ENCODE measurements at places on chromosomes 13 and 19. TPM values are rescaled to one million over a fixed set of nuclear protein-coding genes. Genes with fewer than 3 reads are reported as not detected.

DNA sequence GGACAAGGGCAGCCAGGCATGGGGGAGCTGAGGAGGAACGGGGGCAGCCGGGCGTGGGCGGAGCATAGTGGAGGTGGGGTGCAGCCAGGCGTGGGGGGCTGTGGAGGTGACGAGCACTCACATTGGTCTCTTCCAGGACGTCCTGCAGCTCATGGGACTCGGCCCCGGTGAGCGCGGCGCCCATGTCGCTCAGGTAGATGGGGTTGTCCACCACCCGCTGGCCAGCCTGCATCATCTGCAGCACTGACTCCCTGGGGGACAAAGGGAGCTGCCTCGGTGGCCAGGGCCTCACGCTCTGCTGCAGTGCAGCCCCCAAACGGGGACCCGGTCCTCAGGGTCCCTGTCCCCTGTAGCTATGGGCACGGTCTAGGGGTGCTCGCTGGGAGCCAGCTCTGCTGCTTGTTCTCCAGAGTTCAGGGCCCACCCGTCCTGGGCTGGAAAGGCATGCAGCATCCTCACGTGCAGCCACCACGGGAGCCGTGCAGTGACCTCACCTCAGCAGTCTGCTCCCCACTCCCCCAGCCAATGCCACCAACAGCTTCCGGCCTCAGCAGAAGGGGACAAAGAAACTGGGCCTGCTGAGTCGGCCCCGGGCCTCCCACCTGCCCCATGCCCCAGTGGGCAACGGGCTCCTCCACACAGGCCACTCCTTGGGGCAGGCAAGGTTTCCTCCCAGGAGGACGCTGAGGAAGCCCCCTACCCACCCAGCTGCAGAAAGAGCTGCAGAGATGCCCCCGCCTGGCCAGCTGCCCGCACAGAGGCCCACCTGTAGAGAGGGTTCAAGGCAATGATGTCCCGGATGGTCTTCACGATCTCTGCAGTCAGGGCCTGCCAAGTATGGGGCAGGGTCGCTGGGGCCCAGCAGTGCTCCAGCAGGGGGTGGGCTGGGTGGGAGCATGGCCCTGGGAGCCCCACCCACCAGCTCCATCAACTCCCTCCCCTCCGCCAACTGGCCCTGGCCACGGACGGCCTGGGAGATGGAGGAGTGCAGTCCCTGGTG, 12.1 kb downstream of the LONP1 start:
- H3K27ac ChIP-seq: no peak overlapping the region
- no peaks in the 10 kb centered on the region for H3K4me1 ChIP-seq
- H3K4me3 ChIP-seq: no peak overlapping the region
- no peaks in the 10 kb centered on the region for H3K27me3 ChIP-seq
- DNase-seq: no peak

IGSF23 gene
- total RNA-seq: not detected

GSX1 gene
- not detected for total RNA-seq

GRCh38 chr13:99418843-99419140, 82.5 kb upstream of the TM9SF2 start:
- H3K27ac ChIP-seq: no peak overlapping the region
- peaks cover 9% of the 10 kb centered on the region for H3K36me3 ChIP-seq
- peaks cover 71% of the 10 kb centered on the region for H3K4me1 ChIP-seq
- H3K4me3 ChIP-seq: no peak overlapping the region
- no peaks in the 10 kb centered on the region for H3K27me3 ChIP-seq

- H3K27ac ChIP-seq: no peak overlapping the region
- DNase-seq: no peak
- H3K4me1 ChIP-seq: no peaks in the 10 kb centered on the region
- peaks cover 4% of the 10 kb centered on the region for H3K27me3 ChIP-seq
- no peak overlapping the region for H3K4me3 ChIP-seq
These were observed 373.1 kb upstream of the MIR17HG start for GRCh38 chr13:90974249-90974975.

GRCh38 chr19:12603714-12604113, 6.9 kb downstream of the ZNF490 start:
- peaks cover 11% of the 10 kb centered on the region for H3K4me1 ChIP-seq
- peaks cover 22% of the 10 kb centered on the region for H3K36me3 ChIP-seq
- H3K27me3 ChIP-seq: no peaks in the 10 kb centered on the region
- no peak overlapping the region for H3K4me3 ChIP-seq
- H3K27ac ChIP-seq: peak overlapping the region; percentile 54
- DNase-seq: peak; percentile 64

GRCh38 chr19:19205416-19206410, 2.5 kb upstream of the NR2C2AP start:
- peaks cover 10% of the 10 kb centered on the region for H3K36me3 ChIP-seq
- no peak overlapping the region for H3K4me3 ChIP-seq
- DNase-seq: no peak
- H3K27ac ChIP-seq: no peak overlapping the region
- peaks cover 19% of the 10 kb centered on the region for H3K4me1 ChIP-seq

- H3K4me3 ChIP-seq: no peak overlapping the region
- no peaks in the 10 kb centered on the region for H3K36me3 ChIP-seq
- DNase-seq: no peak
These were observed 58.4 kb downstream of the SLC7A9 start for GRCh38 chr19:32811151-32811550.

EXOC3L2 gene
- not detected for total RNA-seq

GRCh38 chr19:7799640-7800355, 30.2 kb upstream of the EVI5L start:
- H3K4me1 ChIP-seq: peaks cover 9% of the 10 kb centered on the region
- H3K27me3 ChIP-seq: peaks cover 54% of the 10 kb centered on the region
- no peak overlapping the region for H3K4me3 ChIP-seq
- DNase-seq: peak; percentile 26

GRCh38 chr13:101654883-101655282, 202.4 kb downstream of the ITGBL1 start:
- no peak for DNase-seq
- peaks cover 24% of the 10 kb centered on the region for H3K27me3 ChIP-seq
- peaks cover 2% of the 10 kb centered on the region for H3K4me1 ChIP-seq
- H3K4me3 ChIP-seq: no peak overlapping the region
- H3K36me3 ChIP-seq: no peaks in the 10 kb centered on the region

DNA sequence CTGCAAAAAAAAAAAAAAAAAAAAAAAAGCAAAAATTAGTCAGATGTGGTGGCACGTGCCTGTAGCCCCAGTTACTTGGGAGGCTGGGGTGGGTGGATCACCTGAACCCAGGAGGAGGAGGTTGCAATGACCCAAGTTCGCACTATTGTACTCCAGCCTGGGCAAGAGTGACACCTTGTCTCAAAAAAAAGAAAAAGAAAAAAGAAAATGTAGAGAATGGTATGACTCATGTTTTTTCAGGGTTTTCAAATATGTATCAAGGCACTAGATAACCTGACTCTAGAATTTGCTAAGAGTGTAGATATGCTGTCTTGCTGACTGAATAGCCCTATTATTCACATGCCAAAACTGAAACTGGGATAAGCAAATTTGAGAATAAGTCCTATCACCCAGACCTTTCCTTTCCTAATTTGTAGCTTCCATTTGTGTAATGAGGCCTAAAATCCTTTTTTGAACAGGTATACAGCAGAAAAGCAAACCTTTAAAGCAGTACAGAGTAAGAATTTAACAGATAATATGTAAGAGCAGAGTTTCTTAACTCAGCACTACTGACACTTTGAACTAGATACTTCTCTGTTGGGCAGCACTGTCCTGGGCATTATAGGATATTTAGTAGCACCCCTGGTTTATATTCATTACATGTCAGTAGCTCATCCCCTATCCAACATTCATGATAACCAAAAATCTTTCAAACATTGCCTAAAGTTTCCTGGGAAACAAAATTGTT, 108.6 kb downstream of the ELF1 start:
- H3K36me3 ChIP-seq: peaks cover 12% of the 10 kb centered on the region
- H3K4me3 ChIP-seq: no peak overlapping the region
- no peak for DNase-seq
- H3K4me1 ChIP-seq: peaks cover 17% of the 10 kb centered on the region
- no peaks in the 10 kb centered on the region for H3K27me3 ChIP-seq

DNA sequence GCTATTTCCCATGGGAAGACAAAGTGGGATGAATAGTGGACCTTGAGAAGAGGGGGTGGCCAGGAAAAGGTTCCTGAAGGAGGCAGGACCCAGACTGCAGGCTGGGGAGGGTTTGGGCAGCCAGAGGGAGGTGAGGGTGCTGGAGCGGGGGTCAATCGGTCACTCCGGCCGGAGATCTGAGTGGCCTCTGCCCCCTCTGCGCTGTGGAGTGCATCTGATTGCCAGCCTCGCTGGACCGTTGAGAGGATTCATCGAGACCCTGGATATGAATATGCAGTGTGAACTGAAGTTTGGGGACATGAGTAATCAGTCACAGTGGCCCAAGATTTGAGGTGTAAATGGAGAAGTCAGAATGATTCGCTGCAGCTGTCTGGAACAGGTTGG, 5.5 kb upstream of the ZNF580 start:
- H3K4me3 ChIP-seq: peak overlapping the region; percentile 100
- no peak for DNase-seq
- H3K36me3 ChIP-seq: peaks cover 38% of the 10 kb centered on the region
- peaks cover 53% of the 10 kb centered on the region for H3K4me1 ChIP-seq
- H3K27me3 ChIP-seq: no peaks in the 10 kb centered on the region

DNA sequence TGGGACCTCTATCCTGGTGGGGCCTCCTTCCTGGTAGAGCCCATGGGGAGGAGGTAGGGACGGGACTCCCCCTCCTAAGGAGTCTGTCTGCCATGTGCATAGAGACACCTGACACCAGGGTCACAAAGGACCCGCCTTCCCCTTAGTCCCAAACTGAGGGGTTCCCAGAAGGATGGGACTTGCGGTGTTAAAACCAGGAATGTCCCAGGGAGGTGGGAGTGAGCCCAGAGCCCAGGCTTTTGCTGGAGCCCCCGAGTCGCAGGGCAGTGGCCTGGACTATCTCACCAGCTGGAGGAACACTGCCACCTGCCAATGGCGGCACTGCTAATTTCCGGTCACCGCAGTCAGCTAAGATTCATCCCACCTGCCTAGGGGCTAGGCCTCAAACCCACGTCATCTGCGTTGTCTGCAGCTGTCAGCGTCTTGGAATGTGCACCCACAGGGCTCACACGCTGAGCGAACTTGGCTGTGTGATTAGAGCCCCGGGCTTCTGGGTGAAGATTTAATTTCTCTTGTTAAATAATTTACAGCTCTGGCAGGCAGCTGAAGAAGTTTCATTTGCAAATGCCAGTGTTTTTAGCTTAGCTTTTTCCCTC, 31.9 kb upstream of the ATP11A start:
- peaks cover 6% of the 10 kb centered on the region for H3K4me1 ChIP-seq
- H3K27ac ChIP-seq: no peak overlapping the region
- H3K4me3 ChIP-seq: no peak overlapping the region
- H3K27me3 ChIP-seq: peaks cover 7% of the 10 kb centered on the region
- DNase-seq: no peak
- no peaks in the 10 kb centered on the region for H3K36me3 ChIP-seq

FUT3 gene
- total RNA-seq: not detected

- H3K27me3 ChIP-seq: no peaks in the 10 kb centered on the region
- H3K4me3 ChIP-seq: no peak overlapping the region
- no peak for DNase-seq
- H3K36me3 ChIP-seq: peaks cover 16% of the 10 kb centered on the region
These were observed 173.0 kb downstream of the KLF12 start for GRCh38 chr13:73961181-73961580.

GRCh38 chr19:33879818-33880575, 83.3 kb downstream of the KCTD15 start:
- peaks cover 4% of the 10 kb centered on the region for H3K4me1 ChIP-seq
- no peak for DNase-seq
- no peak overlapping the region for H3K4me3 ChIP-seq

TMTC4 gene
- 13.4 TPM for total RNA-seq

DNA sequence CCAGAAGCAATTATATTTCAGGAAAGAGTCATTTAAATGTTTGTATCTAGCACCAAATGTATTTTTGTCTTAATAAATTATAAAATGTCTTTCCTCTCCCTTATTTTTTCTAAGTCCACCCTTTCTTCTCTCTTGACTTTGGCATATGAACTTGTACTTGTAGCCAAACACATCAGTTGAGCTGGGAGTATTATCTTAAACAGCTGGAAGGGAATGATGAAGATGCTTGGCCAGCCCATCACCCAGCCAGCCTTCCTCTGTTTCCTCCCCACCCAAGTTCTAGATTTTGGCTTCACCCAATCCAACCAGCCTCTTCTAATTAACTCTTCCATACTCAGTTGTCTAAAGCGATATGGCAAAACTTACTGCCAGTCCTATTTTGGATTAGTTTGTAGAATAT, 272.5 kb downstream of the ENOX1 start:
- no peaks in the 10 kb centered on the region for H3K27me3 ChIP-seq
- H3K4me3 ChIP-seq: no peak overlapping the region
- H3K27ac ChIP-seq: no peak overlapping the region
- no peaks in the 10 kb centered on the region for H3K36me3 ChIP-seq
- no peak for DNase-seq

- no peaks in the 10 kb centered on the region for H3K27me3 ChIP-seq
- no peak overlapping the region for H3K4me3 ChIP-seq
- H3K4me1 ChIP-seq: peaks cover 94% of the 10 kb centered on the region
- DNase-seq: no peak
- H3K27ac ChIP-seq: peak overlapping the region; percentile 34
These were observed 88.4 kb downstream of the FOXO1 start for GRCh38 chr13:40578055-40578454.

GRCh38 chr13:47774671-47774994, 226.4 kb downstream of the SUCLA2 start:
- H3K4me3 ChIP-seq: no peak overlapping the region
- no peak for DNase-seq
- H3K27ac ChIP-seq: no peak overlapping the region
- H3K36me3 ChIP-seq: no peaks in the 10 kb centered on the region
- peaks cover 10% of the 10 kb centered on the region for H3K27me3 ChIP-seq

DNA sequence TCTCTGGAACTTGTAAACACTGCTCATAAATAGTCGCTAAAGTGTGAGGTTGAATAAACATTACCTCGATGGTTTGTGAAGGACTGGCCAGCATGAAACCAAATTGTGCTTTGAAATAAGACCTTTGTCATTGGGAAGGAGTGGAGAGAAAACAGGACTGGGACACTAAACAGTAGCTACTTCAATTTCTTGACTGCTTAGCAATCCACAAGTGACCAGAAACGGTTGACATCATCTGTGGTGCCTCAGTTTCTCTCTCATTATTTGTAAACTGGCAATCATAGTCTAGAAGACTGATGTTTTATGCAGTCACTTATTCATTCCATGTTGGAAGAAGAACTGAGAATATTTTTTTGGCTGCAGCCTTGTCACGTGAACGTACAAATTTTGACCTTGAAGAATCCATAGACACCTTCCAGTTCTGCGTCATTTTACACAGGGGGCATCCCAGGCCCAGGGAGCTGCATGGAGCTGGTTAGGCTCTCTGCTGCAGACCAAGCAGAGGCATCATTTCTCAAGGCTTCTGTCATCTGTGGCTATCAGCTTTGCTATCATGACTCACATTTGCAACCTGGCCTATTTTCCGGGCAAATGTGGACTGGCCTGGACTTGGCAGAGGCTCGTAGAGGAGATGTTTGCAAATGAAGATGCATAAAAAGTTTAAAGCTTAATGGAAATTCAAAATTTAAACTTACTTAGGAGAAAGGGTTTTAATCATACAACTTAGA, 391.8 kb downstream of the FGF9 start:
- H3K27me3 ChIP-seq: no peaks in the 10 kb centered on the region
- peaks cover 45% of the 10 kb centered on the region for H3K36me3 ChIP-seq
- peak overlapping the region; percentile 96 for H3K27ac ChIP-seq
- H3K4me3 ChIP-seq: peak overlapping the region; percentile 77
- peak; percentile 16 for DNase-seq

KISS1R gene
- 12.2 TPM for total RNA-seq

GRCh38 chr19:51784922-51785690, 9.9 kb upstream of the FPR3 start:
- H3K27ac ChIP-seq: no peak overlapping the region
- peak; percentile 66 for DNase-seq
- H3K36me3 ChIP-seq: no peaks in the 10 kb centered on the region
- peaks cover 15% of the 10 kb centered on the region for H3K27me3 ChIP-seq
- H3K4me3 ChIP-seq: no peak overlapping the region

THOP1 gene
- total RNA-seq: 170 TPM

KLK12 gene
- total RNA-seq: not detected

Measured in activated naive CD8-positive, alpha-beta T cell treated with anti-CD3 and anti-CD28 coated beads for 36 hours (primary cell).